Activated CD4-positive, alpha-beta T cell treated with anti-CD3 and anti-CD28 coated beads for 1 hour (primary cell): ENCODE measurements at places on chromosomes 7 and 10.

DNA sequence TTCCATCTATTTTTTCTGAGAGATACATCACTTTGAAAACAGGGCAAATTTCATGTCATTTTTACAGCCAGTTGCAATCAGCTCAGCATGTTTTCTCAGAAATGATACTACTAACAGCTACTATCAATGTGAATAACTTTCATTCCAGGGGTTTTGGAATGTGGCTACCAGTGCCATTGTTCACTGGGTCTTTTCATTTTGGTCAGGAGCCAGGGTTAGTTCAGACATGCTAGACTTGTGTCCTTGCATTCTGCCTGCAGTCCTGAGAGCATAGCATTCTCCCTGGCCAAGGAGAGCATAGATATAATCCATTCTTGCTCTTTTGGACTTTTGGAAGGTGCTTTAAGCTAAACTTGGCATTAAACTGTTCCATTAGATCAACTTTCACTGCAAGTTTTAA, 160.9 kb upstream of the NEBL start:
- DNase-seq: no peak

DNA sequence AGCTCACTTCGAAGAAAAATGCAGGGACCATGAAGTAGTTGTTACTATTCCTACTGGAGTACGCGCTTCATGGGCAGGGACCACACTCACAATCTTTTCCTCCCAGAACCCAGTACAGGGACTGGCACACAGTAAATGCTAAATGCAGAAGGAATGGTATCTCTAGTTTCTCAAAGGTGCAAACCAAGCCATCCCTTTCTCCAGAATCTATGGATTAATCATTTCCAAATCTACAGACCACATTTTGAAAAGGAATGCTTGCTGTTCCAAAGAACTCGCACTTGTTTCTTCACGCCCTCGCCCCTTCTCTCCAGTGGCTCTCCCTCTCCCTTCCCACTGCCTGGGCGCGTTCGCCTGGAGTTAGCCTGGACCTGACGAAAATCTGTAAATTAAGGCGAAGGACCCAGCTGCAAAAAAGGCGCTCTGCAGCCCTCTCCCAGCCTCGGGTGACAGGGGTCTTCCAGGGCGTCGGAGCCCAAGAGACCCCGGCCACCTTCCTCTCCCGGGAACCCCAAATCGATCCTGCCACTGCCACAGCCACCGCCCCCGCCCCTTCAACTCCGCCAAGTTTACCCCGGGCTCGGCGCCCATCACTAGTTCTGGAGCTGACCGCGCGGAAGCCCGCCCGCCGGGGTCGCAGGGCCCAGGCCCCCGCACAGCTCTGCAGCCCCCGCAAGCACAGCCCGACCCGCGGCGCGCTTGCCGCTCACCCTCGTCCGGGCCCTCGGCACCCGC, 527 bp downstream of the PDIA4 start:
- DNase-seq: no peak

GRCh38 chr10:124308811-124309210, 109.9 kb downstream of the OAT start:
- DNase-seq: no peak

DNA sequence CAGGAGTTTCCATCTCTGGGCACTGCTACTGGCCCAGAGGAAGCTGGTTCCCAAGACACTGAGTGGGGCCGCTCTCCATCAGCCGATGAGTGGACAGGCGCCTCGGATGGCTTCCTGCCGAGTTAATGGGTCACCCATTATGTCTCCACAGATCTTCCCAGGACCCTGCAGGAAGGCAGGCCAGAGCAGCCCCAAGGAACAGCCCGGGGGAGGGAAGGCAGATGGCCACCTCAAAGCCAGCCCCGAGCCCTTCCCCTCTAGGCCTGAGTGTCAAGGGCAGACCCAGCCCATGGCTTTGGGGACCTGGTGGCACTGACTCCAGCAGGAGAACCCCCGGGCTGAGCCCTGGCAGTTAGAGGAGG, 3.4 kb upstream of the LFNG start:
- no peak for DNase-seq

GRCh38 chr7:98057157-98057556, 49.5 kb upstream of the LMTK2 start:
- DNase-seq: no peak

- no peak for DNase-seq
These were observed 142.2 kb downstream of the HERPUD2 start for GRCh38 chr7:35552691-35553090.

GRCh38 chr7:143485500-143485899, 7.8 kb downstream of the TAS2R41 start:
- DNase-seq: no peak

- DNase-seq: no peak
These were observed 88.6 kb downstream of the VIM start for GRCh38 chr10:17316488-17317170.

GRCh38 chr7:95715274-95715673, 57.1 kb upstream of the DYNC1I1 start:
- DNase-seq: no peak

- no peak for DNase-seq
These were observed 31.4 kb upstream of the ENO4 start for GRCh38 chr10:116817780-116818343.

GRCh38 chr10:126015413-126015812, 119.0 kb downstream of the FANK1 start:
- no peak for DNase-seq

DNA sequence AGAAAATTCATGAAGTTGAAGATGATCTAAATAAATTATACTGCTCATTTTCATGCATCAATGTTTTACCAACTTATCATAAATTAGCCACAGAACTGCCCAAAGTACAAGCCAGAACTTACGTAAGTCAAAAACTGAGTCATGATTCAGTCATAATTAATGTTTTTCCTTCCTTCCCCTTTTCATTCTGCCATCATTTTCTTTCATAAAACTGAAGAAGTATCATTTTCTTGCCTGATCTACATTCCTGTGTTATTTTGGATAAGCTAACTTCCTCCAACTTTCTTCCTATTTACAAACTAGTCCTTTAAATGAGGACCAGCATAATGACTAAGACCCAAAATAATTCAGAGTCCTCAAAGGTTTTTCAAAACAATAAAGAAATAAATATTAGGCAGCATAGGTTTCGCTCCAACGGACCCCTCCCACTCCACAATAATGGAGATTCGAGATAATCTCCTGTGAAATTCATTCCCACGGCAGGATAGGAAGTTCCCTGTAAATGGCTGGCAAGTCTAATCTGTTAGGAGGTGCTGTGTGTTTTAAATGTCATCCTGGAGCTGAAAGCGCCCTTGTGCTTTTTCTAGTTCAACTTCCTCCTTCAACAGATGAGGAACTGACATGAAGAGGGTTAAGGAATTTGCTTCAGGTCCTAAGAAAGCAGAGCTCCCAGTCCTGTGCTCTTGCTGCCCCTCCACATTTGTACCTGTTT, 218.9 kb downstream of the DOCK4 start:
- no peak for DNase-seq

GRCh38 chr7:151541709-151542499, 22.2 kb upstream of the RHEB start:
- no peak for DNase-seq

DNA sequence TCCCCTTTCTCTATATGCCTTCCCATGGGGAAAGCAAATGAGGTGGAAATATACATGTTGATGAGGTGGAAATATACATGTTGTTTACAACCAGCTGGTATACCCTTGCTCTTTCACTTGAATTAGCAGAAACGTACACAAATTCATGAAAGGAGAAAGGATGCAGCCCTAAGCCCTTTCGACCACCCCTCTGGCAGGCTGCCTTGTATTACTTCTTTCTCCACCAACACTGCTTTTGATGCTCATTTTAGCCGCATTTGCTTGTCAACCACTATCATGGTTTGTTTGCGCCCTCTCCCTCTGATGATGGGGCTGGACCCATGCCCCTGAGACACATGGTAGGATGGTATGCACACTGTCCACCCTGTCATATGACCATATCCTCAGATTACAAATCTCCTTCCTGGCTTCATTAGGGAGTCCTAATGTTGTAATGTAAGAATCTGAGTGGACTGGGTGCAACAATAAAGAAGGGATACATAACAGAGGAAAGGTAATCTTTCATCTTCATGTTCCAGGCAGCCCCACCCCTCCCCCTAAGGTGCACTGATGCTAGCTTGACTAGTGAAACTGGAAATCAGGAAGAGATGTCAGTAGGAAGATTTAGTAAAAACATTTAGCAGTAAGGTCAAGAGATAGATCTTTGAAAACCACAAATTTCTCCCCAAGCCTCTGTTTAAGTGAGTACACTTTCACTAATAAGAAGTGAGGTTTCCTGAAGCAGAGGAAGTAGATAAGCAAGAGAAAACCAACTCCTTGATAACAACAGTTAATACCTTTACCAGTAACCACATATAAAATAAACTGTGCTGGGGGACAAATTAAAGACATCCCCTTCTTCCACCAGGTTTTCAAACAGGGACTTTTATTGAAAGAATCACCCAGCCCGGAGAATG, 536.8 kb upstream of the NRP1 start:
- no peak for DNase-seq

DNA sequence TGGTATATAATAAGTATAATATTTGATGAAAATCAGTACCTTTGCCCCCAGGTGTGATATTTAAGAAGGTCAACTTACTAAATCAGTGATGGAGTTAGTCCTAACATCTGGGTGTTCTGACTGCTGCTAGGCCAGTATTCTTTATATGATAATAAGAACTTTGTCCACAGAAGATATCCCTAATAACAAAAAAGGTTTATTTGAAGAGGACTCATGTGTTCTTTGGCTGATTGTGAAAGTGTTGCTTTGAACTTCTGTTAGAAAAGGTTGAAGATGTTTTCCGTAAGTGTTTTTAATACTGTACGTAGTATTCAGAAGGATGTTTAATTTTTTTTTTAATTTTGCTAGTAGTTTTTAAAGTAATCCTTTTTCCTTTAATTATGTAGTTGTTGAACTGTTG, 10.2 kb downstream of the PTEN start:
- no peak for DNase-seq

DNA sequence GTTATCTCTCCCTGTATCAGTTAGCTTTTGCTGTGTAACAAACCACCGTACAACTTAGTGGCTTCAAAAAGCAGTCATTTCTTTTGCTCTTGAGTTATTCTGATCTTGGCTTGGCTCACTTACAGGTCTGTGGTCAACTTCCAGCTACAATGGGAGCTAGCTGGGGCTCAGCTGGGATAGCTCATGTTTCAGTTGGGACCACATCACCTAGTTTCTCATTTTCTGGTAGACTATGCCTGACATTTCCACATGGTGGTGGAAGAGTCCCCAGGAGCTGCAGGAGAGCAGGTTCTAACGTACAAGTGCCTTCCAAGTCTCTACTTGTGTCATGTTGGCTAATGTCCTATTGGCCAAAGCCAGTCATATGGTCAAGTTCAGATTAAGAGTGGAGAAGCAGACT, 25.8 kb upstream of the PIP4K2A start:
- DNase-seq: no peak

GRCh38 chr10:2963889-2964631, 103.3 kb upstream of the PFKP start:
- DNase-seq: no peak

- no peak for DNase-seq
These were observed 32.3 kb downstream of the CAV1 start for GRCh38 chr7:116557066-116557585.

DNA sequence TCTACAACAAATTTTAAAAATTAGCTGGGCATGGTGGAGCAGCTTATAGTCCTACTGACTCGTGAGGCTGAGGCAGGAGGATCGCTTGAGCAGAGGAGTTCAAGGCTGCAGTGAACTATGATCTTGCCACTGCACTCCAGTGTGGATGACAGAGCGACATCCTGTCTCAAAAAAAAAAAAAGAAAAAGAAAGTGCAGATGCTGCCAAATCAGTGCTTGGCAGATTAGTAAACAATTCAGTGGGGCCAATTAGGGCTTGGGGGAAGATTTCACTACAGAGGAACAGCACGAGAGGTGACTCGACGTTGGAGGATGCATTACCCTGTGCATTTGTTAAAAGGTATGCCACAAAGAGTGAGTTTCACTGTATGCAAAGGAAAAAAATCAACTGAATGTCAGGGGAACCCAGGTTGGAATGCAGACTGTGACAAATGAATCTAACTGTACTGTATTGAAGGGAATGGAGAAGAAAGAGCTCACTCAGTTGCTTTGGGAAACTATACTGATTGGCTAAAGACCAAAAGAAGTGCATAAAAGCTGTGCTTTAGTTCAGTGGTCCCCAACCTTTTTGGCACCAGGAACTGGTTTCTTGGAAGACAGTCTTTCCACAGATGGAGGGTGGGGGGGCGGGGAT, 31.6 kb downstream of the GARIN1A start:
- DNase-seq: no peak

DNA sequence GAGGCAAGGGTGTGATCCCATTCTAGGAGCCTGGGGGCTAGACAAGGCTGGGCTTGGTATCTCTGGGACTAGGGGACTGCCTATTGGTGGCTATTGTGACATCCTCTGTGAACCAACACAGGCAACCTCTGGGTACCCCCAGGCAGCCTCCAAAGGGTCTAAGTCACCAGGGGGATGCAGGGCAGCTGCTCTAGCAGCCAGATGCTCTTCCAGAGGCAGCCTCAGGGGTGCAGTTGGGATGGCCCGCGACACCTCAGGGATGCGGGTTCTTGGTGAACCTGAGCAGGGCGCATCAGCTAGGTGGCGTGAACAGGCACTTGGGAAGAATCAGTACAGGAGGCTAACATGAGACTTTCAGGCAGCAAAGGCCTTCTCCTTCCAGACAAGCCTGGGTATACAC, 1.6 kb upstream of the TMEM120A start:
- DNase-seq: no peak

DNA sequence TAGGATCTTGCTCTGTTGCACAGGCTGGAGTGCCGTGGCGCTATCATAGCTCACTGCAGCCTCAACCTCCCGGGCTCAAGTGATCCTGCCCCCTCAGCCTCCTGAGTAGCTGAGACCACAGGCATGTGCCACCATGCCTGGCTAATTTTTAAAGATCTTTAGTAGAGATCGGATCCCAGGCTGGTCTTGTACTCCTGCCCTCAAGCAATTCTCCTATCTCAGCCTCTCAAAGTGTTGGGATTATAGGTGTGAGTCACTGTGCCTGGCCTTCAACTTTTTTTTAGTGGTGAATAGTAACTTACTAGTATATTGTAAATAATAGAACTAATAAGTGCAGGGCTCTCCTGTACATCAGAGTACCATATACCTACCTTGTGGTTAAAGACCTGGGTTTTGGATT, 52.1 kb upstream of the LMTK2 start:
- DNase-seq: no peak

GRCh38 chr7:101099969-101100781, 14.9 kb downstream of the TRIM56 start:
- DNase-seq: peak; percentile 37

DNA sequence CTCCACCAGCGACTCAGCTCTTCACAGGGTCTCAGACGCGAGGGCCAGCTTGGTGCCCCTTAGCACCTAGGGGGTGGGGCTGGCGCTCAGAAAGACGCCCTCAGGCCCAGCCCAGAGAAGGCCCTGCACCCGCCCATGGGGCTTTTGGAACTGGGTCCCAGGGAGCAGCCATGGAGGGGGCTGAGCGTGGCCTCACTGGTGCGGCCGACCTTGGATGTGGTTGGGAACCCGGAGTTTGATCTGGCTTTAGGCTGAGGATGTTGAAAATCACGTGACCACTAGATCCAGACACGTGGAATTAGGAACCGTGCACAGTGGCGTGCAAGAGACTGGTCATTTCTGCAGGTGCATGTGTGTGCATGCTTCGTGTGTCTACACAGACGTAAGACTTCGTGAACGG, 185.4 kb downstream of the DNAJB6 start:
- no peak for DNase-seq
